ENCODE measurements at places on chromosomes 3 and 15.

DNA sequence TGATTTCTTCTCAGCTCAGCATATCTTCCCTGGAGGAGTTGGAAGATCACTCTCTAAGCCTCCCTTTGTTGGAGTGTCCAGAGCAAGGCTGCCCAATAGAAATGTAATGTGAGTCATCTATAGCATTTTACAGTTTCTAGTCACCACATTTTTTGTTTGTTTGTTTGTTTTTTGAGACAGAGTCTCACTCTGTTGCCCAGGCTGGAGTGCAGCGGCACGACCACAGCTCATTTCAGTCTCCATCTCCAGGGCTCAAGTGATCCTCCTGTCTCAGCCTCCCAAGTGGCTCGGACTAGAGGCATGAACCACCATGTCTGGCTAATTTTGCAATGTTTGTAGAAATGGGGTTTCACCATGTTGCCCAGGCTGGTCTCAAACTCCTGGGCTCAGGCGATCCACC is 21.3 kb downstream of the KLHL6 start:
- DNase-seq = no peak

DNA sequence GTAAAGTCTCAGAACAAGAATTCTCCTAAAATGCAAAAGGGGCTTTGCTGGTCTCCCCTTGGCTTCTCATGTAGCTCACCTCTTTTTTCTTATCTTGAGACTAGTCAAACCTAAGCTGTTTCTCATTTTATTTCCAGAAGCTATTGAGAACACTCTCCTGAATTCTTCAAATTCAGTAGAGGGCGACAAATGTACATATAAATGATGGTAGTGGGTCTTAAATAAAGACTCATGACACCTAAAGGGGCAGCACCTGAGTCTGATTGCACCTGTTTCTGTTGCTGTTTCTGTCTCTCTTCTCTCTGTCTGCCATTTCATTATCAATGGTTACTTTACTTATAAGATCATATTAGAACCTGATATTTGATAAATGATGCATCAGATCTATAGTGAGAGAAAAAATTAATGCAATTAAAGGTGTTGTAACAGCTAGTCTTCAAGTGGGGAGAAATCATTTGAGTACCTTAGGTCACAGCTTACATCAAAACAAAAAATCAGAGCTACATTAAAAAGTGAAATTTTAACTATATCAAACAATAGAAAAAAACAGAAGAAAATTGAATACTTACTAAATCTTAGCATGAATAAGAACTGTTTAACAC is 7.0 kb downstream of the ADIPOQ start:
- DNase-seq = peak; percentile 37

DNA sequence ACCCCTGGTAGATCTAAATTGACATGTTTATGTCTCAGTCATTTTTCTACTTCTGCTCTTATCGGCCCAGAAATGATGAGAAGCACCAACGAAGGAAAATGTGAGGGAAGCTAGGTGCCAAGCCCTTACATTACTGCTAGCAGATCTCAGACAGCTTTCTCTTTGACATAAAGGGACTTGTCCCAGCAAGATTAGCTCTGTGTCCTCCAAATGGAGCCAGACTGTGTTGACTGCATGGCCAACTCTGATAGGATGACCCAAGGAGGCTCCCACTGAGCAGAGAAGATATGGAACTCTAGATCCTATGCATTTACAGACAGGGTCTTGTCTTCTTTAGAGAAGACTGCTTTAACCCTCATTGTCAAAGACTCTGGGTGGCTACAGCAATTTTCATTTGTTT is 2.8 kb upstream of the MCTP2 start:
- DNase-seq = no peak

GRCh38 chr3:171704002-171704401 is 106.3 kb downstream of the PLD1 start:
- no peak for DNase-seq

GRCh38 chr15:95713324-95713723 is 617.2 kb upstream of the NR2F2 start:
- DNase-seq = no peak

DNA sequence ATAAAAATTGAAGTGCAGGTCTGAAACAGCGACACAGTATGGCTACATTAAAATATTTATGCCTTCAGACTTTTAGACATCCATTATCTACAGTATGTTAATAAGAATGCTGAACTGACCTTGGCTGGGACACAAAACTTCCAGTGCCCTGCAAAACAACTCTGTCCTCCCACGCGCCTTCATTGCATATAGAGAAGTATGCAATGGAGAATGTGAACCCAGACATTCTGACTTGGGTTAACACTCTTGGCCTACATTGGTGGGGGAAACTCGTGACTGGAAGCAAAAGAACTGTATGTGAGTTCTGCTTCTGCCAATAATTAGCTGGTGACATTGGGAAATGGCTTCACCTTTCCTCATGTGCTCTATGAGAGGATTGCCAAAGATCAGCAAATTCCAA is 110.5 kb upstream of the SLC24A5 start:
- DNase-seq = no peak

DNA sequence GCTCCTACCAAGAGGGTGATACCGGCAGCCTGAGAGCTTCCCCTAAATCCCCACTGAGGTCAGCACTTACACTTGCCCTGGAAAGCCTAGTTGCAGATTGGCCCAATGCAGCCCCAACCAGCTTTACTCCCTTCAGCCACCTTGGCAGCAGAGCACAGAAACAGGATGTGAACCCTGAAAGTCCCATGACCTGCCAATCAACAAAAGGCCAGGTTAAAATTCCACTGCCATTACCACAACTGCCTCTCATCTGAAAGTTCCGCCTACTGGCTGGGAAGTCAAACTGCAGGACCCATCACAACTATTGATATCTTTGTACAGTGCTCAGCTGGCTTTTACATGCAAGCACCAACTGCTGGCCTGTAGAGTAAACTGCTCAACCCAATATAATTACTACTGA is 156.2 kb downstream of the ZMAT3 start:
- no peak for DNase-seq

DNA sequence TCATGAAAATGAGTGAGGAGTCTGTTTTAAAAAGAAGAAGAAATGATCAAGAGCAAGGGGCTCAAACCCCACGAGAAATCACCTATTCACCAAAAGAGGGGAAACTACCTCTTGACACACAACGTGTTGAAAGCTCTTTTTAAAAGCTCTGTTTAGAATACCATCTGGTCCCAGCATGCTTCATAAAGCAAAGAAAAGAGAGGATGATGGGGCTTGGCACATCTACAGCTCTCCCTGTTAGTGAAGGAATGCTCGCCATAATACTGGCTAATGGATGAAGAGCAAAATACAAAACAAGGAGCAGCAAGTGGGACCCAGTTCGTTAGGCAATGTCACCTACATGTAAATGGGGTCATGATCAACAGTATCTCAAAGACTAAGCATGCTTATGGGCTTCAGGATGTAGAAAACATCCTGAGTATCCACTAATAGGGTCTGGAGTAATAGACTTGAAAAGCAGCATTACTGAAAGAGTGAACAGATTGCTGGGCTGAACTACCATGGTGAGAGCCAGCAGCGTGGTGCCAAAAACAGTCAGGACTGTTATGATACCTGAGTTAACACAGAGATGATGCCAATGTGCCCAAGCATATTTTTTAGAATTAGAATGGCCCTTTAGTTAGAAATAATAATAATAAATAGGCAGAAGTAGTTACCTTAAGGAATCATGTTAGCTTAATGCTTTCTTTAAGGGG is 159.7 kb upstream of the POU1F1 start:
- DNase-seq = no peak

DNA sequence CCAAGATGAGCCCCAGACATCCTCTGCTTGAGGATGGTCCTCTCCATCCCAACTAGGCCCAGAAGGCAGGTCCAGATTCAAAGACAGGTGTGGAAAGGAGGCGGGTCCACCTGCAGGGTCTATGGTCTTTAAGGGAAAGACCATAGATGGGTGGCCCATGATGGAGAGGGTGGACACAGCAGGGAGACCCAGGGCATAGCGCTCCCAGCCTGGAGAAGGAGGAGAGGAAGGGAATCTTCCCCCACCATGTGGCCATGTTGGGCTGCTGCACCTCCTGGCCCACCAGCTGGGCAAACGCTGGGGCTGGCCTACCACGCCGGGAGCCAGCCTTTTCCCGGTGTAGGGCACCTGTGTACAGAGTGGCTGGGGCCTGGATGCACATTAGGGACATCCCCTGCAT is 265.2 kb upstream of the TLE3 start:
- no peak for DNase-seq

DNA sequence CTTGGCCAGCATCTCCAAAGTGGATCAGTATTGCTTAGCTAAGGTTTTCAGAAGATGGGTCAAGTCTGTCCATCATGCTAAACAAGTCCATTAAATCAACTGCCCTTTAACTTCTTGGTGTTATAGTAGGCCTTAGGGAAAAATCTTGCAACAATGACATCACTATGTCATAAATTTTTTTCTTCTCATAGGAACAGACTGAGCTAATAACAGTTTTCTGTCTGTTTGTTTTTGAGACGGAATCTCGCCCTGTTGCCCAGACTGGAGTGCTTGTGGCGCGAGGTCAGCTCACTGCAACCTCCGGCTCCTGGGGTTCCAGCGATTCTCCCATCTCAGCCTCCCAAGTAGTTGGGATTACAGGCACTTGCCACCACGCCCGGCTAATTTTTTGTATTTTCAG is 94.2 kb downstream of the EFL1 start:
- no peak for DNase-seq

DNA sequence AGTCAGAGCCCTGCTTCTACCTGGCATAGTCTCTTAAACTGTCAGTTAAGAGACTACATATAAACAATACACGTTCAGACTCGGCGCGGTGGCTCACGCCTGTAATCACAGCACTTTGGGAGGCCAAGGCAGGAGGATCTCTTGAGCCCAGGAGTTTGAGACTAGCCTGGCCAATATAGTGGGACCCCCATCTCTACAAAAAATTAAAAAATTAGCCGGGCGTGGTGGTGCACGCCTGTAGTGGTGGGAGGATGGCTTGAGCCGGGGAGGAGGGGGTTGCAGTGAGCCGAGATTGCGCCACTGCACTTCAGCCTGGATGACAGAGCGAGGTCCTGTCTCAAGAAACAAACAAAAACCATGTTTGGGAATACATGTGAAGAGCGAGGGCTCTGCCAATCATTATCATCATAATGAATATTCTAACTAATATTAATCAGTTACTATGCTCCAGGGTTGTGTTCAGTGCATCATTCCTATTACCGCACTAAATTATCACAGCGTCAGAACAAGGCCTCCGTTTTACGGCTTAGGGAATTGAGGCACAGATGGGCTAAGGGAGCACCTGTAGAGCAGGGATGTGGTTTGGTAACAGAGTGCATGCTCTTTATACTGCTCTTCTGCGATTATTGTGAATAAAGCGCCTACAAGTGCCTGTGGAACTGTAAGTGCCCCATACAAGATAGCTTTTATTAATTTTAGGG is 844 bp upstream of the UQCC5 start:
- no peak for DNase-seq

GRCh38 chr3:113660896-113661295 is 35.5 kb downstream of the USF3 start:
- no peak for DNase-seq

- DNase-seq = no peak
Observed at GRCh38 chr3:158769952-158770740, 31.7 kb upstream of the MFSD1 start.

- no peak for DNase-seq
Observed at GRCh38 chr15:59993950-59994401, 10.1 kb upstream of the FOXB1 start.

Measured in NCI-H1417 treated with DMSO at 0.1 percent for 48 hours (cell line).